Fibroblast of skin of scalp (primary cell): ENCODE measurements at places on chromosomes 6 and 20.

DNA sequence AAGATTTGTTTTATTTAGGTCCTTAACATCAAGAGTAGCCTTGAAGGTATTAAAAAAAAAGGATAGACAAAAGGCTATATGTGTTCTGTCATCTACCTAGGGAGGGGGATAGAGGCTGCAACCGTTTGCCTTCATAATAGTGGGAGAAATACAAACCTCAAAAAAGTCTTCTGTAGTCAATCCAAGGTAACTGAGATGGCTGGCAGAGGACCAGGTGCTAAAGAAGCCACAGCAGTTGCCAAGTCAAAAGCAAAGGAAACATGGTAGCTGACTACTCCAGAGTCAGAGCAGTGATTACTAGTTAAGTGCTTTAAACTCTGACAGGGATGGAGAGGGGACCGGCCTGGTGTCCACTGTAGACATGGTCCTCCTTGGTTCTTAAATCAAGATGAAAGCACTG is 249.4 kb downstream of the PTPRK start:
- no peak for DNase-seq

GRCh38 chr6:139402876-139403386 is 28.5 kb upstream of the CITED2 start:
- peak; percentile 93 for DNase-seq

GRCh38 chr6:13761361-13762036 is 49.9 kb upstream of the RANBP9 start:
- peak; percentile 82 for DNase-seq

GRCh38 chr20:62297449-62298227 is 5.2 kb upstream of the ADRM1 start:
- DNase-seq: no peak

GRCh38 chr6:144179828-144180227 is 29.5 kb downstream of the STX11 start:
- no peak for DNase-seq

DNA sequence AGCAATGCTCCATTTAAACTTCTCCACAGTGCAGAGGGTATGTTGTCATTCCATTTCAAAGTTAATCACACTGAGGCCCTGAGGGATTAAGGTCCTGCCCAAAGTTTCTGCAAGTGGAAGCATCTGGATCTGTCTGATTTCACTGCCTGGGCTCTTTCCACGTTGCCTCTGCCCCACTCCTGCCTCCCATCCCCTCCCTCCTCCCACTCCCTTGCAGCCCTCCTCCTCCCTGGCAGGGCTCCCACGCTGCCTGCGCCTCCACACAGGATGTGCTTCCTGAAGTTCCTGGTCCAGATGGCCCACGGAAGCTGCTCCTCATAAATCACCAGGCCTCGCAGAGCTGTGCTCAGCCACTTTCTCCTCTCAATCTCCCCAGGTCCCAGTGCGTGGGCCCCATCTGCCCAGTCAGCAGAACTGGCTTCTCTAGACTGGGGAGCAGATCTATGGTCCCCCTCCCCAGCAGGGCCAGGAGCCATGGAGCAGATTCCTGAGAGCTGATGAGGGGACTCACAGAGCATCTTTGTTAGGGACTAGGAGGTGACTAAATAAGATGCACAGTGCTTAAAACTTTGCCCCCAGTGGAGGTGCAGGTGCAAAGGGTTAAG is 65.4 kb upstream of the MAFB start:
- no peak for DNase-seq

DNA sequence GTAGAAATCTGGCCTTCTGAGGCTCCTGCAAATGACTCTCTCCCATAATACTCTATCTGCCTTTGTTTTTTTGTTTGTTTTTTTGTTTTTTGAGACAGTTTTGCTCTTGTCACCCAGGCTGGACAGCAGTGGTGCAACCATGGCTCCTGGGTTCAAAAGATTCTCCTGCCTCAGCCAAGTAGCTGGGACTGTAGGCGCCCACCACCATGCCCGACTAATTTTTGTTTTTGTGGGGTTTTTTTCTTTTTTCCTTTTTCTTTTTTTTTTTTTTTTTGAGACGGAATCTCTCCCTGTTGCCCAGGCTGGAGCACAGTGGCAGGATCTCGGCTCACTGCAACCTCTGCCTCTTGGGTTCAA is 16.6 kb upstream of the STK38 start:
- DNase-seq: no peak

DNA sequence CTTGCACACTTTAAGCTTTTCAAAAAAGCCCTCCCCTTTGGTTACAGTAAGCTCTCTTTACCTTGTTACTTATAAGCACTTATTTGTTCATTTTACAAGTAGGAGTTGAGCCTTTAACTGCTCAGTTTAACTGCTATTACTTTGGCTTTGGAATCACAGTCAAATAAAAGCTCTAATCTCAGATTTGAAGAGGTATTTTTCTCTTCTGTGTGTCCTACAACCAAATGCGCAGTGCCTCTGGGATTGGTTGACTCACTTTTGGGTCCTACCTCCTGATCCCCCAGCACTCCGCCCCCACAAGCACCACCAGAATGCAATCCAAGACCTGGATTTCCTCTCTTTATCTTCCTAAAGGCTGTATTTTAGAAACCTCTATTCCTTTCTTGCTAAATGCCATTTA is 2.5 kb downstream of the NCOA7 start:
- DNase-seq: no peak

GRCh38 chr6:51163843-51164529 is 345.3 kb downstream of the TFAP2B start:
- DNase-seq: no peak

DNA sequence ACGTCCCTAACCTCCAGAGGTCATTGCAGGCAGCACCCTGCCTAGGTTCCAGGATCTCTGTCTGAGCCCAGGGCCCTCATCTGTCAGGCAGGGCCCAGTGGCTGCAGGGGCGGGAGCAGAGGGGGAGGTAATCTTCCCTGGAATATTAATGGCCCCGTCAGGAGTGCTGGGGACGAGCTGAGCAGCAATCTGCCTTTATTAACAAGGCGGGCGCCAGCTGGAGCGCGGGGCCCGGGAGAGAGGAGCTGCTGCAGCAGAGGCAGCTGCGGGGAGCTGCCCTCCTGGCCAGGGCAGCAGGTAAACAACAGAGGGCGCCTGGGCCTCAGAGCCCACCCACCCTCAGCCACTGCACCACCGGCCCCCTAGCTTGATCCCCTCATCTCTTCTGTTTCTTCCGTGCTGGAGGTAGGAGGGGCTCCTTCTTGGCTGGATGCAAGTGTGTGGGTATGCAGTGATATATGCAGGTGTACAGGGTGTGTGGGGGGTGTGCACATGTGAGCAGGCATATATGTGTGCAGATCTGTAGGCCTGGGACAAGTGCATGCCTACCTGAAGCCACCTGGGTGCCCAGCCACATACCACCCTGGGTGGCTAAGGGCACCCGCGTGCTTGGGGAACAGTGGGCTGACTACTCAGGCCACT is 131.8 kb upstream of the MLN start:
- no peak for DNase-seq

DNA sequence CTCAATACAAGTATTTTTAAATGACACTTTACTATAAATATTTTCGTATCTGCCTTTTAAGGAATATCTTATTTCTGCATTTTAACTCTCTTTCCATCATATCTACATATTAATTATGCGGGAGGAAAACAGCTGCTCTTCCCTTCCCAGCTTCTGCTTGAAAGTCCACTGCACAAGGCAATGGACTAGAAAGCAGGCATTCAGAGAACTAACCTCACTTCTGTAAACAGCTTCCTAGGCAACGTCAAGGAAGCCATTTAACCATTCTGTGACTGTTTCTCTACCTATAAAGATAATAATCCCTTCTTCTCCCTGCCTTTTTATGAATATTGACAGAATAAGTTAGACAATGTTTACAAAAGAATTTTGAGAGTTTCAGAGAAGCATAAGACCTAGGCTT is 319.4 kb downstream of the BTBD9 start:
- DNase-seq: no peak

GRCh38 chr6:149332602-149333265 is 15.2 kb downstream of the TAB2 start:
- DNase-seq: no peak

- no peak for DNase-seq
Observed at GRCh38 chr6:48057601-48058000, 53.4 kb downstream of the PTCHD4 start.

GRCh38 chr6:92231171-92231701 is 1188.1 kb downstream of the EPHA7 start:
- no peak for DNase-seq

DNA sequence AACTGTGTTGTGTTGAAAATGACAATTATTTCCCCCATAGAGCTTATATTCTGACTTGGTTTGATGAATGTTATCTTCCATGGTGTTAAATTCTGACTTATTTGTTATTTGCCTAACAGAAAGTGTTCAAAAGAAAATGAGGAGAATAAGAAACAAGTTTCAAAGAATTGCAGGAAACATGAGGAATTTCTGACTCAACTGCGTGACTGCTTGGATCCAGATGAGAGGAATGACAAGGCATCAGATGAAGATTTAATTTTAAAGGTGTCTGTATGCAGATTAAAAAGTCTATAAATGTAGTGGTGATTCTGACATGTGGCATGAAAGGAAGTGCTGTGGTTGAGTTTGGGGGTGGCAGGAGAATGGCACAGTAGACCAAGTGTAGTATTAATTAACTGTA is 50.6 kb downstream of the CCDC170 start:
- DNase-seq: no peak
